NCI-H1417 treated with DMSO at 0.1 percent for 48 hours (cell line): ENCODE measurements at places on chromosomes 5 and 9.
A peak's percentile ranks its signal among the peaks of the same experiment; 100 is the strongest.

DNA sequence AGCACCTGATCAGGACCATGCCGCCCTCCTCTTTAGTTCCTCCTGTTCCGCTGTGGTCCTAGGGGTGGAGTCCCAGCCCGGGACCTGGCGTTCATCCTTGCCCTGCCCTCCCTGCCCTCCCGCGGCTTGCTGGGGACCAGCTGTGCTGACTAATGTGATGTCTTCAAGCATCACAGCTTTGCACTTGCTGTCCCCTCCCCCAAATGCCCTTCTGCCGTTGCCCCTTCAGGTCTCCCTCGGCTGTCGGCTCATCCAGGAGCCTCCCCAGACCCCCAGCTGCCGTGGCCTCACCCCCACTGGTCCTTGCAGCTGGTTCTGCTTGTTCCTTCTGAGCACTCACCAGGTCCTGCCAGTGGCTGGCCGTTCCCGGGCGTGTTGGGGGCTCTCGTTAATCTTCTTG lies 19.9 kb downstream of the RXRA start:
- no peak for DNase-seq

- DNase-seq: no peak
Observed at GRCh38 chr5:117131048-117131679, 556.5 kb upstream of the SEMA6A start.

DNA sequence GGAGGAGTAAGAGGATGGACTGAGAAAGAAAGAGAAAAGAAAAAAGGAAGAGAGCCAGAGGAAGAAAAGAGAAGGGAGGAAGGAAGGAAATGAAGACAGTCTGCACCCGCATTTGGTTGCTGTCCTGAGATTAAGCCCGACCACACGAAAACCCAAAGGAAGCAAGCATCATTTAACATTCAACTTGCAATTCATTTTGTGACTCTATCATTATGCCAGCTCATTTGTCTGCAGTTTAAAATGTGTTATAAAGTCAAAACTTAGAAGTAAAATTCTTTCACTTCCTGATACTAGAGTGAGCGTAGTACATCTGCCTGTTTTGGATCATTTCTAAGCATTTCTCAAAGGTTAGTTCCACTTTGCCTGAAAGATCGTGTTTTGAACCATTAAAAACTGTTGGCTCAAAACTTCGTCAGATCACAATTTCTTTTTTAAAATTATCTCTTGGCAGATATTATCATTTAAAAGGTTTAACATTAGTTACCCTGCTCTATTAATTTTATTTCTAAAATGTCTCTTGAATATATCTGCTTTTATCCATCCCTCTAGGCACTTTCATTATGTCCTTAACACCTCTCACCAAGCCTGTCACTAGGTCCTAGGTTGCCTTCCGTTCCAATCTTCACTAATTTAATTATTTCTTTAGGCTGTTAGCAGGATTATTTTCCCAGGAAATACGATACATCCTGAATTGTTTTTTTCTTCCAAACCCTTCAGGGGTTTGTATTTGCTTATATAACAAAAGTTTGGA lies 240.9 kb downstream of the TLE4 start:
- no peak for DNase-seq

- DNase-seq: no peak
Observed at GRCh38 chr9:2691626-2692025, 25.7 kb upstream of the KCNV2 start.

- no peak for DNase-seq
Observed at GRCh38 chr5:148913985-148914431, 87.6 kb downstream of the ADRB2 start.

- DNase-seq: peak; percentile 64
Observed at GRCh38 chr5:125484742-125485641, 738.6 kb upstream of the ZNF608 start.

- no peak for DNase-seq
Observed at GRCh38 chr9:1743121-1743960, 271.8 kb upstream of the SMARCA2 start.

DNA sequence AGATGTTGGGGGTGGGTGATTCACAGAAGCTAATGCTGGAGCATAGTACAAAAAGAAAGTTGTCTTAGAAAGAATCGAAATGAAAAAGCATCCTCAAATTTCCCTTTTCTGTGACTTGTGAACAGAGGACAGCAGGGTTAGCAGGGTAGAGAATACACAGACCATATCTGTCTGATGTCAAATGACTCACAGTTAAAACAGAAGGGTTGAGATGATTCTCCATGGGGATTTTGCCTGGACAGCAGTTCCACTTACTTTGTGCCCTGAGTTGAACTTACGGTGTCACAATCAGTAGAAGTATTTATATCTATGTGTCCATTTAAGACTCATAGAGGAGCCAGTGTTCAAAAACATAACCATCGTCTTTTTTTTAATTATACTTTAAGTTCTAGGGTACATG lies 801.6 kb downstream of the KCTD16 start:
- no peak for DNase-seq

- no peak for DNase-seq
Observed at GRCh38 chr5:7157083-7157482, 238.9 kb upstream of the ADCY2 start.

GRCh38 chr9:3323714-3324113 lies 202.1 kb downstream of the RFX3 start:
- DNase-seq: no peak

- no peak for DNase-seq
Observed at GRCh38 chr9:109086221-109086620, 33.5 kb downstream of the TMEM245 start.

GRCh38 chr9:84945878-84946538 lies 276.5 kb downstream of the NTRK2 start:
- DNase-seq: no peak

DNA sequence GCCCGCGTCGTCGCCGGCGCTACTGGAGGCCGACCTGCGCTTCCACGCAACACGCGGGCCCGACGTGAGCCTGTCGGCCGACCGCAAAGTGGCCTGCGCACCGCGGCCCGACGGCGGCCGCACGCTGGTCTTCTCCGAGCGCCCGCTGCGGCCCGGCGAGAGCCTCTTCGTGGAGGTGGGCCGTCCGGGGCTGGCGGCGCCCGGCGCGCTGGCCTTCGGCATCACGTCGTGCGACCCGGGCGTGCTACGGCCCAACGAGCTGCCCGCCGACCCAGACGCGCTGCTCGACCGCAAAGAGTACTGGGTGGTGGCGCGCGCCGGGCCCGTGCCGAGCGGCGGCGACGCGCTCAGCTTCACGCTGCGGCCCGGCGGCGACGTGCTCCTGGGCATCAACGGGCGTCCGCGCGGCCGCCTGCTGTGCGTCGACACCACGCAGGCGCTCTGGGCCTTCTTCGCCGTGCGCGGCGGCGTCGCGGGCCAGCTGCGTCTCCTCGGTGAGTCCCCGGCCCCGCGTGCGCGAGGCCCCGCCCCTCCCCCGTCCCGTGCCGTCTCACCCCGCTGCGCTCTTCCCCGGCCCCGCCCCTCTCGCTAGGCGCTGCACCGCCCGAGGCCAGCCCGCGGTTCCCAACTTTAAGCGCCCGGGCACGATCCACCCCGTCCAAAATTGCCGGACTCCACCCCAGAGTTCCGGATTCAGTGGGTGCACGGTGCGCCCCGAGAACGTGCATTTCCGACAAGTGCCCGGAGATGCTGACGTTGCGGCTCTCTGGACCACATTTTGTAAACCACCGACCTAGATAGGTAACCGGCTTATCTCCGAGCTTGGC lies 42.8 kb downstream of the NEURL1B start:
- no peak for DNase-seq

DNA sequence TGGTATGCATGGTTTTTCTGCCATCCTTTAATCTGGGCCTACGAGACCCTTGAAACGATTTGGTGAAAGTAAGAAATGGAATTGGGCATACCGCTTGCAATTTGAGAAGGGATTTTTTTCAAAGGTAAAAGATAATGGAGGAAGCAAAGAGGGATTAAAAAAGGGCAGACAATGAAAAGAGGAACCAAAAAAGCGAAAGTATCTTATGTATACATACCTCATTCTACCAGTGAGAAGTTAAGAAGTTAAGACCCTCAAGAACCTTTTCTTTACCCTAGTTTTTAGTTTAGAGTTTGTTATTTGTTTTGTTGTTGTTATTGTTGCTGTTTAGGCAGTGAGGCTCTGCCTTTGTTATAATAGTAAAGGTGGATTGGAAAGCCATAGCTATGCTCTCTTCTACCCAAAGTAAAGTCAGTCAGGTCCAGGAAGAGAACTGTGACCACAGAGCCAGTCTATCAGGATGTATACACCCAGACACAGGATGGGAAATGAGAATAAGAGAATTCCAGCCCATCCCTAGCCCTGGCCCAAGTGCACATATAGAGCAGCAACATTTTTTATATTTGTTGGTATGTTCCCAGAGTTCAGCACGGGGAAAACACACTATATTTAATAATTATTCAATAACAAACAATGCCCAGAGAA lies 166.6 kb downstream of the RFX3 start:
- no peak for DNase-seq

DNA sequence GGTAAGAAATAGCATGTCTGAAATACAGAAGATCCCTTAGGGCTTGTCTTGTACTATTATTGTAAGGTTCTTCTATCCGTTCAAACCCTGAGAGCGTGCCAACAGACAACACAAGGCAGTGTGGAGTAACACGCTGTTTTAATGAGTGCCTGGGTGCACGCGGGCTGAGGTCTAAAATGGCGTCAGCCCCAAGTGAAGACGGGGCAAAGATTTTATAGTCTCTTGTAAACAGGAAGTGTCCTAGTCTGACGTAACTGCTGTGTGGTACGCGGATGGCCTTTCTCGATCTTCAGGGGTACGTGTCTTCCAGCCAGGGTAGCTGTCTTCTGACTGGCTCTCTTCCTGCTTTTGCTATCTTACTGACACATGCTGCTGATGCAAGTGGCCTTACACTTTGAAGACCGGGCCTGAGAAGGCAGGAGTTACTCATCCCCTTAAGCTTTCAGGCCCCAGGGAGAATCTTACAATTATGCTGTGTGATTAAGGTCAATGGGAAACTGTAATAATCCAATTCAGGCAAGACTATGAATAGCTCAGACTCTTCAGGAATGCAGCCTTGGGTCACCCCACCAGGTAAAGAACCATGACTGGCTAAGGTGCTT lies 1812.0 kb upstream of the CDH9 start:
- DNase-seq: no peak

DNA sequence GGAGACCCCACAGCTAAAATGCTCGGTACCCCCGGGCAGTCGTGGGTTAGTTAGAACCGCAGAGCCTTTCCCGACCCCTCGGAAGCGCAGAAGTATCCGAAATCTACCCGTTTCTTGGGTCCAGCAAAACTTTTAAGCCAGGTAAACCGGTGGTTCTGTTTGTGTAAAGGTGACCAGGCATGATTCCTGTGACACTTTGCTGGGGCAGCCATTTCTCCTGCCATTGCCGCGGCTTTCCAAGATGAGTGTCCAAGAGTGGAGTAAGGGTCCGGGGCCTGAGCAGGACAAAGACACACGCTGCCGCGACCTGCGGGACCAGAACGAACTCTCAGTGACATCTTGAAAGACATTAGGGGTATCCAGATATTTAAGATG lies 655 bp downstream of the MARVELD2 start:
- no peak for DNase-seq

GRCh38 chr5:73122875-73123810 lies 2.8 kb downstream of the TMEM171 start:
- DNase-seq: no peak

DNA sequence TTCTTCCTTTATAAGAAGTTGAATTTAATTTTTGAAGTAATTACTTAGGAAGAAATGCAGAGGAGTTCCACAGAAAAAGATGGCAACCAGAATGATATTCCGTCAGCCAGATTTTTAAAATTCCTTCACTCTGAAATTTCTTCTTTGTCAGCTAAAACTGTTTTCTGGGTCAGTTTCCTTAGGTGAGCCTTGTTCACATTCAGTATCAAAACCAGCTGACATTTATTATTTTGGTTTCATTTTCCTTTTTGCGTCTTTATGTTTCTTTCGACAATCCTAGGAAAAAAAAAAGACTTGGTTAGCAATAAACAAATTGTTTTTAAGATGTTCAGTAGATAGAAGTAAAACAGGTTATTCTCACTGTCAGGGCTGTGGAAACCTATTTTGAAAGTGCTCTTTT lies 4.1 kb upstream of the IARS1 start:
- no peak for DNase-seq

DNA sequence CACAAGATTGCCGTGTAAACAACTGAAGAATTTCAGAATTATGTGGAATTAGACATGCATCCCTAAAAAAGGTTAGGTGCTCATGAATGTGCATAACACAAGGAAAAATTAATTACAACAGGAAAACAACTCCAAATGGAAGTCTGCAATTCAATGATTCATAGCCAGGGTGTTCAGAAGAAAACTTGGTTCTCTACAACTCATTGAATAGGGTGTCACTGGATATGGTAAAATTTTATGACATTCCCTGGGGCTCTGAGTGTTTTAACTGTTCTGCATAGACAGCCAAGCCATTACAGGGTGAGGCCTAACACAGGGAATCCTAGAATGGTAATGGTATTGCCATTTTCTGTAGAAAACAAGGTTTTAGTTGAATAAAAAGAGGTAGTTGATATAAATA lies 24.4 kb upstream of the ZSWIM6 start:
- DNase-seq: no peak

DNA sequence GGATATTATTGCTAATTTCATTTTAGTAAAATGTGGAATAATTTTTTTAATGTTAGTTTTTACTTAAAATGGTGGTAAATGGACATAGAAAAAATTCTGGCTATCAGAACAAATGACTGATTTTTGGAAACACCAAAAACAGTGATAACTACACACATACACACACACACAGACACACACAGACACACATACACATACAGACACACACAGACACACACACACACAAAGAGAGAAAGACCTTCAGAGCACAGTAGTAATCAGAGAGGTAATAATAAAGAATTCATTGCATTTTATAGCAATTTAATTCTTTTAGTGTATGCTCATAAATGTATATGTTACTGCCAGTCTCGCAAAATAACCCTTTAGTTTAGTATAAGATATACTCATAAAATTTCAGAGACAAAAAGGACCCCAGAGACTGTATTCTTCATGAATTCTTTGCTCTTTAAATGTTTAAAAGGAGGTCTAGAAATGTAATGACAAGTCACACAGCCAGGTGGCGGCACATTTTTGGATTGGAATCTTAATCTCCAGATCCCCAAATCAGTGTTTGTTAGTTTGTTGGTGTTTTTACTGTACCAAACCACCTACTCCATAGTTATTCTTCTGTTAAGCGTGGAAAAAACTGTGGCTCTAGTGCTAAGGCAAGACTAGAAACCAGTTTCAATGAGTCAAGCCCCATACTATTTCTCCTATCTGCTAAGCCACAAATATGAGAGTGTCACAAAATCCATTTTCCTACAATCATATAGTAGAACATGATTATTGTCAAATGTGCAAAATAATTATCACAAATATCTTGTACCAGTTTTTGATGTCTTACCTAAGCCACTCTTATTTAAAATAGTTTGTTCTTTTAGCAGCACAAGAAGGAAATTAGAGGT lies 109.9 kb downstream of the EDIL3 start:
- DNase-seq: no peak

GRCh38 chr5:96946381-96946780 lies 10.5 kb downstream of the LNPEP start:
- no peak for DNase-seq

- peak; percentile 24 for DNase-seq
Observed at GRCh38 chr9:137534256-137535119, 15.7 kb downstream of the PNPLA7 start.

GRCh38 chr5:153629027-153629895 lies 138.8 kb downstream of the GRIA1 start:
- no peak for DNase-seq
